ENCODE measurements at places on chromosomes 7 and 10.

DNA sequence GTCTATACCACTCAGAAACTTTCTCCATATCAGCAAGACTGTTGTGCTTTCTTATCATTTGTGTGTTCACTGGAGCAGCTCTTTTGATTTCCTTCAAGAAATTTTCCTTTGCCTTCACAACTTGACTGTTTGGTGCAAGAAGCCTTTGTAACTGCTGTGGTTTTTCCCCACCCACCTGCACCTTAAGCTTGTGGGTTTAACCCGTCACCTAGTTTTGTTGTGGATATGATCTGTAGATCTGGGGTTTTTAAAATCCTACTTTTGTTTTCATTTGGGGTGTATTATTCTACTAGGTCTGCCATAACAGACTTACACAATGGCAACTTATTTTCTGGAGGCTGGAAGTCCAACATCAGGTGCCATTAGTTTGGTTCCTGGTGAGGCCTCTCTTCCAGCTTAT is 30.5 kb upstream of the CHST3 start:
- no peak for DNase-seq

GRCh38 chr10:22180724-22181123 is 37.1 kb downstream of the EBLN1 start:
- no peak for DNase-seq

DNA sequence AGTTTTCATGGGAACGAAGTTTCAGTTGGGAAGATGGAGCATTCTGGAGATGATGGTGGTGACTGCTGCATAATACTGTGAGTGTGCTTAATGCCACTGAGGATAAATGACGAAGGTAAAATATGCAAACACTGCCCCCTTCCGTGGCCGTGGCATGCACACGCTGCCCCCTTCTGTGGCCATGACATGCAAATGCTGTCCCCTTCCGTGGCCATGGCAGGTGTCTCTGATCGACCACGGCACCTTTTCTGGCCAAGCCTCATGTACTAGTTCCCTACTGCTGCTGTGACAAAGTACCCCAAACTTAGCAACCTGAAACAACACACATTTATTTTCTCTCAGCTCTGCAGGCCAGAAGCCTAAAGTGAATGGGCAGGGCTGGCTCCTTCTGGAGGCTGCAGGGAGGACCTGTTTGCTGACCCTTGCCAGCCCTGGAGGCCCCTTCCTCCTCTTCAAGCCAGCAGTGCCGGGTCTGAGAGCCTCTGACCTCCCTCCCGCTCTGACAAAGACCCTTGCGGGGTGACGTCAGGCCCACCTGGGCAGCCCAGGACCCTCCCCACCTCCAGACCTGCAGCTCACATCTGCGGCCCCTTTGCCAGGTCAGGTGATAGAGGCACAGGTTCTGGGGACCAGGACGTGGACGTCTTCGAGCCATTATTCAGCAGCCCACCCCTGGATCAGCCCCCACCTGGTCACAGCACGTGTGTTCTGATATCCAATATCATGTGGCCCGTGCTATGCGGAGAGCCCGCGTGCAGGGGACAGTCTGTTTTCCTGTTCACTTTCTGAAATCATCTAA is 82.0 kb downstream of the MICALL2 start:
- no peak for DNase-seq

DNA sequence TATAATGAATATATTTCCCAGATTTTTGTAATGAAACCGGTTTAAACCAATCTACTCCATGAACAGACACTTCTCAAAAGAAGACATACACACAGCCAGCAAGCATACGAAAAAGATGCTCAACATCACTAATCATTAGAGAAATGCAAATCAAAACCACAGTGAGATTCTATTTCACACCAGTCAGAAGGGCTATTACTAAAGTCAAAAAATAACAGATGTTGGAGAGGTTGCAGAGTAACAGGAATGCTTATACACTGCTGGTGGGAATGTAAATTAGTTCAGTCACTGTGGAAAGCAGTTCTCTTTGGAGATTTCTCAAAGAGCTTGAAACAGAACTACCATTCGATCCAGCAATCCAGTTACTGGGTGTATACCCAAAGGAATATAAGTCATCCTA is 240.7 kb downstream of the TSPAN12 start:
- no peak for DNase-seq

DNA sequence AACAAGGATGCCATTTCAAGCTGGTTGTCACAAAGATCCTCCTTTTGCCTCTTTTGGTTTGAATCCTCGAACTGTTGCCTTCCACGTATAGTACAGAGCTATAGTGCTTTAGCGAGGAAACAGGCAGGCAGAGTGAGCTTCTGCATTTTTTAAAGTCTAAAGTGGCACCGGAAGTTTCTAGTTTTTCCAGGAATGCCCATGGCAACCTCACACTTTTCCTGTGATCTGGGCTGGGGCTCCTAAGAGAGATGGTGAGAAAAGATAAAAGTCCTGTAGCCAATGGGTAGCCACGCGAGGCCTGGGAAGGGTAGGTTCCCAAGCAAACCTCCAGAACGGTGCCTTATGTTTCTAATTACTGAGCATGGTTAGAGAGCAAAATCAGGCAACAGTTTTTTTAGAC is 76.7 kb downstream of the CALD1 start:
- peak; percentile 14 for DNase-seq

Data from hematopoietic multipotent progenitor cell treated with erythropoietin and hydrocortisone succinate and interleukin-3 and kit ligand, for 6 days (in vitro differentiated cells).